Skeletal muscle cell (primary cell): ENCODE measurements at places on chromosomes 4 and X.

DNA sequence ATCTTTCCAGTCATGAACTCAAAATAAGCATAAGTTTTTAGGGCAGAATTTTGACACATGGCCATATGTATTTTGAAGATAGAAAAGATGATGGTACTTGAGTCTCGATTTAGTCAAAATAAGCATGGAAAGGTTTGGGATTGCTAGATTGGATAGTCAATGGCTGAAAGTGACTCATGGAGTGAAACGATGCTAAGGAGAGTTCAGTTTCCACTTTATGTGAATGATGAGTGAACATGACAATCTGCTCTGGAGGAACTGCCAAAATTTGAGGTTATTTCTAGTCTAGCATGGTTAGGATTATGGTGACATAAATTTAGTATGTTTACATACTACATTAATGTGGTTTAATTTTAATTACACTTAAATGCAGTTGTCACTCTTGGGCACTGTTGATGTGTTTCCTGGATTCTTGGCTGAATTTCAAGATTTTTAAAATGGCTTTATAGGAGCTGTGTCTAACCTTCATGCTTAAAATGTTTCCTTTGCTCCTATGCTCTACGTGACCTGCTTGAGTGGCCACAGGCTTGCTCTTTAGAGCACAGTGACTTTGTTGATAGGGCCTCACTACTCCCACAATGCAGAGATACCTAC lies 17.1 kb downstream of the DDX3X start:
- no peak for DNase-seq

GRCh38 chr4:170529748-170530722 lies 440.3 kb upstream of the AADAT start:
- no peak for DNase-seq

DNA sequence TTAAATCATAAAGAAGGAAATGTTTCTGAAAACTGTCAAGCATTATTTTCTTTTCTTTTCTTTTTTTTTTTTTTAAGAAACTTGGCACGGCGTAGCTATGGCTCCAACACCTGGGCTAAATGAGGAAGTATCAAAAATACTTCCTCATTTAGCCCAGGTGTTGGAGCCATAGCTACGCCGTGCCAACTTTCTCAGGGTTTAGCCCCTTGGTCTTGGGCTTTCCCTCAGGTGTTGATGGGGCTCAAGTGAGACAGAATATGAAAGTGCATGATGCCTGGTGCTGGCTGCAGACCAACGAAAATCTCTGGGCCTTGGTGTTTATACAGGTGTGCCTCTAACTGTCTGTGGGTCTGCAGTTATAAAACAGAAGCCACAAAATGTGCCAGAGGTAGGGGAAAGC lies 132.7 kb downstream of the ARHGAP24 start:
- DNase-seq, result no peak

DNA sequence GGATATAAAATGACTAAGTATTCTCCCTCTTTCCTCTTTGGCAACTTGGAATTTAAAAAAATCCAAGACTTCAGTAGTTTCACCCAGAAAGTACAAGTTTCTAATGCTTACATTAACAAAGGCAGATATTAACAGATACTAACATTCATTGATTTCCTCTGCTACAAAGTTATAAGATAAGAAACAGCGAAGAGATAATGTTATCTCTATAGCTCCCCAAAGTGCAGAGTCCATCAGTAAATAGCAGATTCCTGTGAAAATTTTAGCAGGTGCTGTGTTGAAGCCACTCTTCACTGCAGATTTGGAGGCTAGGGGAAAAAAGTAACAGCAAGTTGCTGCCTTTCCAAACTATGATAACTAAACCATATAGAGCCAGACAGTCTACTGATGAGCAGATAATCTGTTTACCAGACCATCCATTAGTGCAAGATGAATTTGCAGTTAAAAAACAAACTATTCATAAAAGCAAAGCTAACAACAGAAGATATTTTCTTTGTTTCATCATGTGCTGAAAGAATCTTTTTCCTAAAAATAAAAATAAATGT lies 3.3 kb upstream of the CAMK2D start:
- DNase-seq, result no peak

DNA sequence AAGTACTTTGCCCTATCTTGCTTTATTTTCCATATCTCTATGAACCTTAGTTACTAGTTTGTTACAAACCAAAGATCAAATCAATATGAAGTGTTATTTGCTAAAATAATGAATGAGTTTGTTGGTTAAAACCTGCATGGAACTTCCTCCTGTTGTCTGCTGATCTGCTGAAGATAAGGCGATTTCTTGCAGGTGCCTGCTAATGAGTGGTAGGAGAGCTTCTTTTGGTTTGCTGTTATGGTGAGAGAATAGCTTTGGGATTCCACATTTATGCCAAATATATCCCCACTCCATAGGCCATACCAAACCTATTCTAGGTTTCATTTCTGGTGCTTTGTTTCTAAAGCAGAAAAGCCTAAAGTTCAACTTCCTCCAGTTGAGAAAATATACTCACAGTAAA lies 103.8 kb upstream of the PCDH10 start:
- no peak for DNase-seq

DNA sequence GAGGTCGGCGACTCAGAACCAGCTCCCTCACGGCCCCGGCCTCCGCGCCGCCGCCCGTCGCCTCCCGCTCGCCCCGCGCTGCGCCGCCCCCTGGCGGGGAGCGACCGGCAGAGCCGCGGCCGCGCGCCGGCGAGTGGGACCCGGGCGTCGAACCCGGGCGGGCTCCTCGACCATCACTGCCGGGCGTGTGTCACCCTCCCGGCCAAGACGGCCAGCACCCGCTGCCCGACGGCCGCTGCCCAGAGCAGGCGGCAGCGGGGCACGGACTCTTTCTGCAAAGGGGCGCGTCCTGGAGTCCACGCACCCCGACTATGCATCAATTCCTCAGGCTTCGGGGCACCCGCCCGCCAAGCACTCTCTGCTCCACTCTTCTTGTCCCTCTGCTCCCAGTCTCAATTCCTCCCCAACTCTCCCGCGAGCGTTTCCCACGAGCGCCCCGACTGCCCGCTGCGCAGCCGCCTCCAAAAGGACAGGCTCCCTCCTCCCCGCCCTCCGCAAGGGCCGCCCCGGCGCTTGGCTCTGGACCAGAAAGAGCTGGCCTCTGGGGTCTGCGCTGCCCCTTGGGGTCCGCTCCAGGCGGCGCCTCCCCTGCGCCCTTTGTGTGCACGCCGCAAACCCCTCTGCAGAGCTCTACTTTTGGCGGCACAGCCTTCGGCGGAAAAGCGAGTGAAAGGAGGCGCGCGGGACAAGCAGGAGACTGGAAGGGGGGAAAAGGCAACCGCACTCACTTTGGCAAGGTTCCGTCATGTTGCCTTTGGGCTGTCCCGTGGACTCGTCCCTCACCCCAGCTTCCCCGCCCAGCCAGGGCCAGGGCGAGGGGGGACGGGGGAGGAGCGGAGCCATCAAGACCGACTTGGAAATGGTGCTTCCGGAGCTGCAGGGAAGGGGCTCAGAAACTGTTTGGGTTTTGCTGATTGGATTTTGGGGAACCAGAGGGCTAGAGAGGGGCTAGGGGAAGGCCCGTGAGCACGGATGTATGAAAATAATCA lies 1.0 kb downstream of the PDE5A start:
- no peak for DNase-seq

DNA sequence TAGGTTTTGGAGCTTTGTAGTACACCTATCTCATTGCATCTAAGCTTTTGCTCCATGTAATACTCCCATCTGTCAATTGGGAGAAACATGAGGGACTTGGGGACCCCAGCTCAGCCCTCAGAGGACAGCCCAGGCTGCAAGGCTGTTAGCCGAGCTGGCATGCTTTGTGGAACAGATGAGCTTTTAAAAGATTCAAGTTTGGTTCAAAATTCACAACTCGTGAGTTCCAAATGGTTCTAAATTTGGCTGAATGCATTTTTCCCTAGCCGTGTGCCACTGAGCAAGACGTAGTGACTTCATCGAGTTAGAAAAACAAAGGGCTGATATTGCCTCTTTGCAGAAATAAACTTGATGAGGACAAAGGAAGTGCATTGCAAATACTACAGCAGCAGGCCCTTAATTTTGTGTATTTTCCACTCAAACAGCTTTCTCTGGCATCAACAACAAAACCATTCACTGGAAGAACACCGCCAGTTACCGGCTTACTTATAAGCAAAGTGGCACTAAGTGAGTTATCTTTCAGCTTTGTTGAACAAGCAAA lies 165.0 kb upstream of the HS3ST1 start:
- no peak for DNase-seq

GRCh38 chr4:158211222-158211621 lies 936 bp downstream of the TMEM144 start:
- DNase-seq, result no peak

GRCh38 chrX:154539077-154539476 lies 7.6 kb downstream of the G6PD start:
- DNase-seq, result no peak

- DNase-seq, result no peak
Measured at GRCh38 chr4:96598465-96598864, 758.6 kb downstream of the PDHA2 start.

DNA sequence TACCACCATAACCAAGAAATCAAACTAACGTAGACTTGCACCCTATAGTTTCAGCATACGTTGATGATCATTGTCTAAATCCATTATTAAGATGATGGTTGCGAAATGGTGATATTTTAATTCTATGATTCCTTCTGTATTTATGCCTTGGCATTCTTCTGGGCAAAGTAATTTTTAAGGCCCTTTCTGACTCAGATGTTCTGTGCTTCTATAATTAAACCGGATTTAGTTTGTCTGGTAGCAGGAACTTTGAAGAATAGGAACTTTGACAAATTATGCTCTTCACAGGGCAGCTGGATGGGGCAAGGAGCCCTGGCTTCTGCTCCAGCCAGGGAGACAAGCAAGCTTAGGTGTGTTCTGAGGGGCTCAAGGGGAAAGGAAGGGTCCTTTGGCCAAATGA lies 23.8 kb upstream of the PLAC1 start:
- DNase-seq, result no peak

DNA sequence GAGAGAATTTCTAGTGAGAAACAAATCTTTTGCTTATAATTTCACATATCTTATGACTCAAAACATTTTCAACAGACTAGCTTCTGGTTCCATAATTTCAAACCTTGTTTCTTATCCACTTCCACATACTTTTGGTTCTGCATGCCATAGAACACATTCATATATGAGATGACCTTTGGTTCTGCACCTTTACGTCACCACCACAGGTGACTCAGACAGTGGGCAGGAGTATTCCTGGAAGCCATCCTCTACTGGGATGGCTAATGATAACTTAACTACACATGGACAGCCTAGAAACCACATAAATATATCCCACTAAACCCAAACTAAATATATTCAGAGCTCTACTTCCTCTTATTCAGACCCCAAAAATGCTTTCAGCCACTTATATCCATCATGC lies 133.3 kb downstream of the DCK start:
- DNase-seq, result peak; percentile 79

DNA sequence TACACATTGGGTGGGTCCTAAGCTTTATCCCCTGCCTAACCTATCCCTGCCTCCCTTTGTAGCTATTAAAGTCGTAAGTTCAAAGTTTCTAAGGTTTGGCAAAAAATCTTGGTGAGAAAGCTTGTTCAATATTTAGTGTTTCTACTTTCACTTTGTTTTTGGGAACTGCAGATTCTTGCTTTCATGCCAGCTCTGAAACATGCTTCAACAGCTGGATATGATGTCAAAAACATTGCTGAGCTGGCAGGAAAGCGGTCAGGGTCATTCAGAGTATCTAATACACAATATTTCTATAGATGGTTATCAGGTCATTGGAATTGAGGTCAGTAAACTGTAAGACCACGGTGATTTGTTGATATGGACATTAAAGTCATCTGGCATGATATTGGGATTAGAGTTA lies 19.7 kb downstream of the CENPI start:
- DNase-seq, result peak; percentile 10

- no peak for DNase-seq
Measured at GRCh38 chrX:13023567-13023966, 20.9 kb downstream of the FAM9C start.

DNA sequence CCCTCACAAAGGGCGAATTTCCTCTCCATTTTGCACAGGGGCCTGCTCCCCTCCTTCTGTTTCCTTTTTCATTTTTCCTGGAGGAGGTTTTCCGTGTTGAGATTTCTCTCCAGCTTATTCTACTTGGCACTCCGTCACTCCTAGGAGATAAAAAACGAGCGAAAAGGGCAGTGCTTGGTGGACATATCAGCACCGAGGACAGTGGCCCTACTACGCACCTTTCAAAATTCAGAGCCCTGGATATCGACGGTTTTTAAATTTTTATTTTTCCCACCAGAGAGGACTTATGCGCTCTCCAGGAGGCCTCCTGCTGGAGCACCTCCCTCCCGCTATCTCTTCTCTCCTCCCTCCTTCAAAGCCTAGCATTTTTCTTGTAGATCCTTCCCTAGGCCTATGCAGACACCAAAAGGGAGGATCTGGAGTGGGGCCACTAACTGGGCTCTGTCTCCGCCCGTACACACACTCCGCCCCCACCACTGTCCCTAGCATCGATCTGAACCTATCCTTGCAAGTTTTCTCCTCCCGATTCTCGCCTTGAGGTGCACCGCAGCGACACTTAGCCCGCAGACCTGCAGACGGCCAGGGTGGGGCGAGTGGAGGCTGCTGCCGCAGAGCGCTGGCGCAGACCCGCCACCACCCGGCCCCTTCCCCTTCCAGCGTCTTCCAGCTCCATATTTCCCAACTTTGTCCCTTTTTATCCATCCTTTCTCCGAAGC lies 8.5 kb upstream of the TCEAL9 start:
- no peak for DNase-seq

- no peak for DNase-seq
Measured at GRCh38 chr4:123083646-123084045, 161.2 kb upstream of the NUDT6 start.

GRCh38 chr4:152536545-152537182 lies 772 bp upstream of the FBXW7 start:
- no peak for DNase-seq

DNA sequence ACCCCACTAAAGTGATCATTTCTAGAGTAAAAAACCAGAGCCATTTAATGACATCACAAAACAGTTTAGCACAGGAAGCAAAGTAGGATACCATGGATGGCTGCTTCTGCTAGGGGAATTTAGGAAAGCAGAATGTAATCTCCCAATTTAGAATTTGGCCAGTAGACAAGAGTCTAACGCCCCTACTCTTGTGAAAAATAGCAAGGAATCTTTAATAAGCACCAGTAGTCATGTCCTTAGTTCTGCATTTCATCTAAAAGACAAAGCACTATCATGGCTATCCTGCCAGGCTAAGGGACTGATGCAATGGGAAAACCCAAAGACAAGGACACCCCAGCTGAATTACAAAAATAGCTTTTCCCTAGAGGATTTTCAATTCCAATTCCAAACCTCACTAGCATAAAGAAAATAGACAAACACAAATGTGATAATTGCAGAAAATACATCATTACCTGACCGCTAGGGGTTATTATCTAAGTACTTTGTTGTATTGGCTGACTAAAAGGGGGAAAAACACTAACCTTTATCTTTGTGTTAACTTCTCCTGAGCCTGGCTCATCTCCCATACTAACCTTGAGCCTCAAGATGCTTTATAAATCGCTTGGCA lies 2.6 kb upstream of the AMMECR1 start:
- DNase-seq, result no peak

GRCh38 chr4:3807822-3808496 lies 41.8 kb downstream of the ADRA2C start:
- no peak for DNase-seq

DNA sequence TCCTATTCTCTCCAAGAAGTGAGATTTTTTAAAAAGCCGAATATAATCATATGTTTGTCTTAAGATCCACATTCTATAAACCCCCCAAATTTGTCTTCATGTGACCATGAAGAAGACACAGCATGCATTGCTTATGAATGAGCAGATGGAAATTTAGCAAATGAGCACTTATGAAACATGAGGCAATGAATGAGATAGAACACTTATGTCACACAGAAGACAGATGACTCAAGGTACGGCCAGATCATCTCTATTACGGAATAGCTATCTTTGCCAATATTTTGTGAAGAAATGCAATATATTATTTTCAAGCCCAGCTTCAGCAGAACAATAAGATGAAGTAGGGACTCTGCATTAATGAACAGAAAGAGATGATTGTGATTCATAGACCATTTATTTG lies 21.4 kb downstream of the PHEX start:
- no peak for DNase-seq
